A549 treated with ZK216348 at 1 μM for 4 hours (cell line): ENCODE measurements at places on chromosomes 5 and 9. TPM values are rescaled to one million over a fixed set of nuclear protein-coding genes. Genes with fewer than 3 reads are reported as not detected.

MELK gene
- 62.8 to 89.4 TPM (median 75.8 TPM) in 5 replicates for total RNA-seq

NUDT2 gene
- total RNA-seq = 22.7 to 25.0 TPM (median 23.9 TPM) in 5 replicates

NIPAL4 gene
- 9.6 to 14.1 TPM (median 11.5 TPM) in 5 replicates for total RNA-seq

PRR16 gene
- not detected in 5 replicates for total RNA-seq

PTAR1 gene
- total RNA-seq = 9.0 to 19.1 TPM (median 15.8 TPM) in 5 replicates

MOB3B gene
- total RNA-seq = 6.9 to 11.2 TPM (median 9.3 TPM) in 5 replicates

CENPP gene
- 5.6 to 8.3 TPM (median 6.5 TPM) in 5 replicates for total RNA-seq

F2RL1 gene
- 209 to 272 TPM (median 236 TPM) in 5 replicates for total RNA-seq

LHX6 gene
- 0.57 to 1.3 TPM (median 1.2 TPM) in 5 replicates for total RNA-seq

PDCD1LG2 gene
- 0.19 to 0.33 TPM (median 0.29 TPM) in 5 replicates for total RNA-seq

ACOT12 gene
- not detected in 5 replicates for total RNA-seq

C9orf50 gene
- total RNA-seq = not detected in 5 replicates

SLC46A2 gene
- total RNA-seq = not detected in 5 replicates

CCNI2 gene
- total RNA-seq = 0.06 to 0.09 TPM in 2 of 5 replicates, not detected in the others

PCDHB11 gene
- 0.05 to 0.20 TPM (median 0.08 TPM) in 4 of 5 replicates, not detected in the other for total RNA-seq

STPG3 gene
- total RNA-seq = not detected in 5 replicates

OR5C1 gene
- not detected in 5 replicates for total RNA-seq

C8G gene
- 0.56 to 2.0 TPM (median 1.1 TPM) in 4 of 5 replicates, not detected in the other for total RNA-seq

SLC6A19 gene
- 0.06 to 0.12 TPM (median 0.07 TPM) in 4 of 5 replicates, not detected in the other for total RNA-seq

IFNK gene
- total RNA-seq = not detected in 5 replicates

FOXD4L4 gene
- 0.08 to 0.13 TPM (median 0.13 TPM) in 3 of 5 replicates, not detected in the others for total RNA-seq

ANKRD20A1 gene
- total RNA-seq = 0.60 to 1.8 TPM (median 1.3 TPM) in 5 replicates

SH3GL2 gene
- total RNA-seq = 0.05 to 0.21 TPM (median 0.13 TPM) in 3 of 5 replicates, not detected in the others

F2RL2 gene
- total RNA-seq = 2.9 to 5.2 TPM (median 4.0 TPM) in 5 replicates

IL33 gene
- 0.25 to 1.2 TPM (median 0.33 TPM) in 5 replicates for total RNA-seq

ACO1 gene
- 26.4 to 30.1 TPM (median 27.5 TPM) in 5 replicates for total RNA-seq

IFNA2 gene
- not detected in 5 replicates for total RNA-seq

HRH2 gene
- total RNA-seq = 0.46 to 0.73 TPM (median 0.51 TPM) in 5 replicates

ECM2 gene
- total RNA-seq = 0.09 to 0.19 TPM (median 0.15 TPM) in 4 of 5 replicates, not detected in the other

SMIM33 gene
- total RNA-seq = not detected in 5 replicates

PCDHB14 gene
- 0.11 to 0.13 TPM in 2 of 5 replicates, not detected in the others for total RNA-seq

MSX2 gene
- total RNA-seq = 3.0 to 5.7 TPM (median 5.4 TPM) in 5 replicates

PDE6A gene
- total RNA-seq = 0.19 to 0.38 TPM (median 0.25 TPM) in 5 replicates

GFM2 gene
- total RNA-seq = 23.8 to 26.3 TPM (median 24.9 TPM) in 5 replicates

ENTPD2 gene
- total RNA-seq = 1.0 to 2.3 TPM (median 1.5 TPM) in 5 replicates
